Activated T-cell treated with anti-CD3 and anti-CD28 coated beads for 48 hours (primary cell): ENCODE measurements at places on chromosomes 11 and 22.

- DNase-seq, result no peak
Measured at GRCh38 chr11:77092382-77092781, 10.3 kb upstream of the OMP start.

- no peak for DNase-seq
Measured at GRCh38 chr11:91158297-91158696, 935.4 kb upstream of the CHORDC1 start.

GRCh38 chr11:120280600-120281051 is 40.7 kb downstream of the POU2F3 start:
- DNase-seq, result no peak

DNA sequence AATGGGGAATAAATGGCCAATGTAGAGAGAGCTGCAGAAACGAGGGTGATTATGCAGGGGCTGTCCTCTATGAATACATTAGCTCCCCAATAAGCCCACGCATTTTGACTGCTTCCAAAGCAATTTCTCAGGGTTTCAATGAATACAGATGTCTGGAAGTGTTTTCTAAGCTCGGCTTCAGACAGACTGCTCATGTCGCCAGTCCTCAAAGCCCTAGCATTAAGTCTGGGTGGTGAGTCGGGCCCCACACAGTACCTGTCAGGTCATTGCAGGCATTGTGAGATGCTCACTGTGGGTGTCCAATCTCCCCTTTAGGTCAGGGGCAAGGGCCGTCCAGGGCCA is 17.9 kb upstream of the CSNK2A3 start:
- no peak for DNase-seq

- no peak for DNase-seq
Measured at GRCh38 chr11:39668640-39669039, 1790.8 kb downstream of the LRRC4C start.

DNA sequence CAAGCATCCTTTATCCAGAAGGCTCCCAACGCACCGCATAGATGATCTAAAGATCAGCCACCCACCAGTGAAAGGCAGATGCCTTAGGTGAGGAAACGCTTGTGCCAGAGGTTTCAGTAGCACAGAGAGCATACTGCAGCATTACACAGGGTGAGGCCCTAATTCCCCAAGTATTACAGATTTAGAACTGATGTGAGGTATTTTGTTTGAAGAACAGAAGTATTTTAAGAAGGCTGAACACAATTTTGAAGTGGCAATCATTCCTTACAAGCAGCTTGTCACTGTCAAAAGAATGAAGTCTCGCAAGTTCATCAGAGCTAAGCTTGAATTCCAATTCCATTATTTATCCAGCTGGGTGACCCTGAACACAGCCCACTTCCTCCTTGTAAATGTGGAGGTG is 70.0 kb upstream of the FAT3 start:
- no peak for DNase-seq

- no peak for DNase-seq
Measured at GRCh38 chr11:122709039-122709760, 53.7 kb downstream of the UBASH3B start.

DNA sequence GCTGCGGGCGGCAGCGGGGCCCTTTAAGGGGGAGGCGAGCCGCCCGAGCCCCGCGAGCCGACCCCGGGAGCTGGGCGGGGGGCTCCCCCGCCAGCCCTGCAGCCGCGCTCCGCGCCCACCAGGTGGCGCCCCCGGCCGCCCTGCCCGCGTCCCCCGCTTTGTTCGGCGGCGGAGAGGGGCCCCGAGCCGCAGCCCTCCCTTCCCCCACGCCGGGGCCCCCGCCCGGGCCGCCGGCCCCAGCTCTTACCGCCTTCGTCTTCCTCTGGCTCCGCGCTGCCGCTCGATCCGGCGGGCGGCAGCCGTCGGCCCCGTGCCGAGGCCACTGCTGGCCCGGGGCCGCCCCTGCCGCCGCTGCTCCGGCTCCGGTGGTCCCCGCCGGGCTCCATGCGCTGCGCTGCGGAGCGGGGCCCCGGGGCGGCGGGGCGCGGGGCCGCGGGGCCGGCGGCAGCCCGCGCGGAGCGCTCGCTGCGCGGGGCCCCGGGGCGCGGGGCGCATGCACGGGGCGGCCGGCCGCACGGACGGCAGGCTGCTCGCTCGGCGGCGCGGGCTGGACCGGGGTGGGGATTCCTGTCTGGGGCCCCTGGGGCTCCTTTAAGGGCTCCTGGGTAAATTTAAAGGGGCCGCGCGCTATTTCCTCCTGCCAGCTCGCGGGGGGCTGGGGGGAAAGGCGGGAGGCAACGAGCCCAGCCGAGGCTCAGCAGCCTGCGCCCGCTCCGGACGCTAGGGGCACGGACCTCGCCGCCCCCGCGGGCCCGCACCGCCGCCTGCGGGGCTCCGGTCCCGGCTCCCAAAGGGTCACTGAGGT is at the start of gene ZFTA:
ZFTA (minus strand) TSS at position 539 of the 805 bp plus-strand sequence; CDS start at position 386, 153 bp downstream.
- DNase-seq, result peak; percentile 65

- no peak for DNase-seq
Measured at GRCh38 chr11:69102732-69103615, 52.8 kb upstream of the SMIM38 start.

DNA sequence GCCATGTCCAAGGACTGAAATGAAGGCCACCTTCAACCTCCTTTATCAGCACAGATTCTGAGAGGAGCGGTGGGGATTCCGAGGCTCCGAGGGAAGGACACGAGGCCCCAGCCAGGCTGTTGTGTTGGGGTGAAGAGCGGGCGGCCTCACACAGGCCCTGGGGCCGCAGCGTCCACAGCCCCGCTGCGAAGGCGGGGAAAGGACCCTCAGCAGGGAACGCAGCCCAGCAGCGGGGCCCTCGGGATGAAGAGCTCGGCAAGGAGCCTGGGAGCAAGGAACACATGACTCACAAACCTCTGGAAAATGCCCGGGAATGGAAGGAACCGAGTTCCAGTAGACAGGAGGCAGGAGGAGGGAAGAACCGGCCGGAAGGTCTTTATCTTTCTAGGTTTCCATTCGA is 227.2 kb downstream of the BRD1 start:
- no peak for DNase-seq

DNA sequence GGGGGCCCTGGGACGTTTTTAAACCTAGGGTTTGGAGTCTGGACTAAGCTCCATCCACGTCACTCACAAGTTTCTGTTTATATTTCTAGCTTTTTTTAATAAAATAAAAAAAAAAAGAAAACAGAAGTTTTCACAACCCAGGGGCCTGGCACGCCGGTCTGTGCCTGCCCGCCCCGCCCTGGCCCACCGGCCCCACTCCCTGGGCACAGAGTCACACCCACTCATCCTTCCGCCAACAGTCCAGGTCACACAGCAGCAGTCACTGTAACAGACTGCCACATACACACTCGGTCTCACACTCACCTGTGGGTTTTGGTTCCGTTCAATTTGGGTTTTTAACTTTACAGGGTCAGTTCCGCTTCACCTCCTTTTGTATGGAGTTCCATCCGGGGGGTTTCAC is 5.3 kb upstream of the ACR start:
- no peak for DNase-seq

- DNase-seq, result peak; percentile 55
Measured at GRCh38 chr22:43993072-43993760, 30.9 kb upstream of the PARVB start.

GRCh38 chr11:113178381-113179070 is 135.9 kb upstream of the TTC12 start:
- no peak for DNase-seq

GRCh38 chr22:41905411-41906202 is 9.3 kb downstream of the SHISA8 start:
- DNase-seq, result no peak

DNA sequence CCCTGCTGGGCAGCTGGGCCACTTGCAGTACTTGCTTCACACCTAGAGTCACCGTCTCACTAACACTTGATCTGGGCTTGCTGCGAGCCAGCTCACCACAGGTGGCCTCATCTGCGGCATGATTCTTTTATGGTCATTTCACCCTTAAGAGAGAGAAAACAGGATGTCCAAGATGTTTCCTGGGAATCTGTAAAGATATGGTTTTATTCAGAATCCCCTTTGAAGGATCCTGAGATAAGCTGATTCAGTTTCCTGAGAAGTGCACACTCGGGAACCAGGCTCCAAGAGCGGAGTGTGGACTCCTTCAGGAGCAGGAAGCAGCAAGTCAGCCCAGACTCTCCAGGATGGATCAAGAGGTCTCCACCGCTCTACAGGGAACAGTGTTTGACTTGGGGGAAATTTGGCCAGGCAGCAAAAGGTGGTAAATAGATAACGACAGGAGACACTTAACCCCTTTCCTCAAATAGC is 21.8 kb upstream of the TP53AIP1 start:
- no peak for DNase-seq

DNA sequence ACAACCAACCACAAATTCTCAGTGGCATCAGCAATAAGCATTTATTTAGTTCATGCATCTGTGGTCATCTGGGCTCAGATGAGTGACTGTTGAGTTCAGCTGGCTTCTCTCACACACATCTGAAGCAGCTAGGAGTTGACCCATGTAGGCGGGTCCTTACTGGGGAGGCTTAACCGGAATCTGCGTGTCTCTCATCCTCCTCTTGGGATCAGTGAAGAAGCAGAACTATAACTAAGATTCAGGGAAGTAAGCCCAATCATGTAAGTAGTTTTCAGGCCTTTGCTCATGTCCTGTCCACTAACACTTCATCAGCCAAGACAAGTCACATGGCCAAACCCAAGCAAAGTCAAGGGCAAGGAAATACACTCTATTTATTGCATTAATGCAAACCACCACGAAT is 236.2 kb downstream of the C11orf87 start:
- DNase-seq, result no peak

- DNase-seq, result no peak
Measured at GRCh38 chr11:104917271-104918112, 19.2 kb upstream of the CASP12 start.

DNA sequence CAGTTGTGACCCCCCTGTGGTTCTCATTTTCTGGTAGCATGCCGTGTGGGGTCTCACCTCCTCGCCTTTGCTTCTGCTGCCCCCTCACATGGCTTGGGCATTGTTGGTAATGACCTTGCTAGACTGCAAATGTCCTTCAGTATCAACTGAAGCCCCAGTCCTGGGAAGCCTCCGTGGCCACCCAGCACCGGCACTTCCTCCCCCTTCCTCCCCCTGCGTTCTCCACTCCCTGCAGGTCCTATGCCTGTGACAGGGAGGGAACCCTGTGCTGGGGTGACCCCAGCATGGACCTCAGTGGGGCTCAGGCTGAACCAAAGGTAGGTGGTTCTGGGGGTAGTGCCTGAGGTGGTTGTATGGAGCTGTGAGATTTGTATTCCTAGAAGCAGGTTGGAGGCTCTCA is 5.9 kb downstream of the ST3GAL4 start:
- no peak for DNase-seq

DNA sequence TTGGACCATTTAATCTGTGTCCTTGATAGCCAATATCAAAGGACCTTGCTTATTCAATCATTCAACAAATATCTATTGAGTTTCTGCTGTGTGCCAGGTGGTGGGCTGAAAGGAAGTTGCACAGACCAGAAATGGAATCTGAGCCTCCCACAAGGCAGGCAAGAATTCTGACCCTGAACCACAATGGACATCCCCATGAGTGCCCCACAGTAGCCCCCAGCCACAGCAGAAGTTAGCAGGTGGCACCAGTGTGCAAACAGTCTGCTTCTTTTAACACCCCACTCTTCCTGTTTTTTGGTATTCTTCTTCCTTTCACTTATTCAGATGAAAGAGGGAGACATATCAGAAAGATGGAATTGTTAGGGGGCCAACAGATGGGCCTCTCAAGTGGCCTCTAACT is 12.2 kb upstream of the SERPING1 start:
- DNase-seq, result no peak

DNA sequence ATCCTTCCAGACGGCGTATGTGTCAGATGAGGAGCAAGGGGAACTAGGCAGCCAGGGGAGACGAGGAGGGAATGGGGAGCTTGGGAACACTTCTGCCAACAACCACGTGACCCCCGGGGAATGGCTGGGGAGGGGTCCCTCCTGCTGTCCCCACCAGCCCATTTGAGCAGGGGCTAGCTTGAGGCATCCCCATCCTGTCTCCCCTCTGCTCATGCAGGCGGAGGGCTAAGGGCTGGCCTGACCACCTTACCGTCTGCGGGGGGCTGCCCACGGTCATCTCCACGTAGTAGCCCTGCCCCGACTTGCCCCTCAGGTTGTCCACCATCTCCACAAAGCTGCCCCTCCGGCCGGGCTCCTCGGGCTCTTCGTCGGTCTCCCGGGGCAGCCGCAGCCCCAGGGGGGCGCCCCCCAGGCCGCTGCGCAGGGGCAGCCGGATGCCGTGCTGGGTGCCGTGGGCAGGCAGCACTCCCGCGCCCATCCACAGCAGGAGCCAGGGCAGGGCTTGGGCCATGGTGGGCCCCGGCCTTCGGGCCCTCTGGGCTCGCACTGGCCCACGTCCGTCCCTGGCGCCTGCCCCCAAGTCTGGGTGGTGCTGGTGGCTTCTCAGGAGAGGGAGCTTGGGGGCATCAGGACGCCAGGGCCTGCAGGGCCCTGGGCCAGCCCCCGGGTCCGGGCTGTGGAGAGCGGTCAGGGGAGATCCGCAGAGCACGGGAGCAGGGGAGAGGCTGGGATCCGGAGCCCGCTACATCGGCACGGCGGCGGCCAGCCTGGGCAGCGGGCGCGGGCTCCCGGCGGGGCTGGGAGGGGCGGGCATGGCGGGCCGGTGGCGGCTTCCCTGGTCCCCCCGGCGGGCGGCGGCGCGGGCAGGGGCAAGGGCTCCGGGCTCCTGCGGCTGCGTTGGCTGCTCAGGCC is 515 bp downstream of the BACE1 start:
- DNase-seq, result peak; percentile 6

DNA sequence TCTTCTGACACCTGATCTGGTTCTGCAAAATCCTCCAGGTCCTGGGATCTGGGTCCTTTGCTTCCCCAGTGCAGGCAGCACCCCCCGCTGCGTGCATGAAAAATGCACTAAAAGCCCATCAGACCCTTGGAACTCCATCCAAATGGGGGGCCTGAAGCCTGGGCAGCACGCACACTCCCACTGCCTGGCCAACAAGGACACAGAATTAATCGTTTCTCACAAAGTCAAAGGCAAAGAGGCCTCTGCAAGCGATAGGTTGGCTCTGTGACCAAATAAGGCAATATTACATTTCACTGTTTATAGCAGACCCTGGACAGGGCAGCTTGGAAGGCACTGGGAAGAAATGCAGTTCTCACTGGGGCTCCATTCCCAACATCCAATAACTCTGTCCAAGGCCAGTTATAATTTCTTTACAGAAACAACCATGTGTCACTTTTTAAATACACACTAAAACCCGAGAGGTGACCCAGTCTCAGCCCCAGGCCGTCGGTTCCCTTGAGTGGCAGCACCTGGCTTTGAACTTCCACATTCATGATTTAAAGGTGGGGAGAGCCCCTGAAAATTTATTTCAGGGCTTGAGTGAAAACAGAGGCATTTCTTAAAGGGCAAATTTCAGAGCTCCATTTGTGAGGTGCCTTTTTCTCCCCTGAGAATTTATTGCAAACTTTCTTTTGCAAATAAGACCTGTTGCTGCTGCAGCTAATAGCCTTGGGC is 114.4 kb upstream of the ANO1 start:
- no peak for DNase-seq
